PC-3 (cell line): ENCODE measurements at places on chromosomes 12 and 14.

DNA sequence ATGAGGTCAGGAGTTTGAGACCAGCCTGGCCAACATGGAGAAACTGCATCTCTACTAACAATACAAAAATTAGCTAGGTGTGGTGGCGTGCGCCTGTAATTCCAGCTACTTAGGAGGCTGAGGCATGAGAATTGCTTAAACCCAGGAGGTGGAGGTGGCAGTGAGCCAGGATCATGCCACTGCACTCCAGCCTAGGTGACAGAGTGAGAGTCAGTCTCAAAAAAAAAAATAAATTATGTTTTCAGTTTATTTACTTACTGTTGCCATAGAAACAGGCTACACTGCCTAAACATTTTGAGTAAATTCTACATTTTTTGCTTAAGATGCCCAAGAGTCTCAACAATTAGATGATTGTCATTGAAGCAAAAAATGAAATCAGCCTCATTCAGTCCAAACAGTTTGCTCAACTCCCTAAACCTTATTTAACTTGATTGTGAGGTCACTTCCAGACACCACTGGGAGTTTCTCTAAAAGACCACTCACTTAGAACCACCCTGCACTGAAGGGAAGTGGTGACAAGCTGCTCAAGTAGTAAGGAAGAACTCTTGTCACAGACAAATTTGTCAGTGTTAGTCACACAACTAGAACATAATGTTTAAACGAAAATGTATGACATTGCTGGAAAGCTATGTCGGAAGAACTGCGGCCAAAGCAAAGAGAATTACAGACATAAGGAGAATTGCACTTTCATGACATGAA lies 9.8 kb upstream of the GNPNAT1 start:
- peak; percentile 78 for DNase-seq

GRCh38 chr12:110543252-110543959 lies 39.7 kb downstream of the PPTC7 start:
- DNase-seq = peak; percentile 7

DNA sequence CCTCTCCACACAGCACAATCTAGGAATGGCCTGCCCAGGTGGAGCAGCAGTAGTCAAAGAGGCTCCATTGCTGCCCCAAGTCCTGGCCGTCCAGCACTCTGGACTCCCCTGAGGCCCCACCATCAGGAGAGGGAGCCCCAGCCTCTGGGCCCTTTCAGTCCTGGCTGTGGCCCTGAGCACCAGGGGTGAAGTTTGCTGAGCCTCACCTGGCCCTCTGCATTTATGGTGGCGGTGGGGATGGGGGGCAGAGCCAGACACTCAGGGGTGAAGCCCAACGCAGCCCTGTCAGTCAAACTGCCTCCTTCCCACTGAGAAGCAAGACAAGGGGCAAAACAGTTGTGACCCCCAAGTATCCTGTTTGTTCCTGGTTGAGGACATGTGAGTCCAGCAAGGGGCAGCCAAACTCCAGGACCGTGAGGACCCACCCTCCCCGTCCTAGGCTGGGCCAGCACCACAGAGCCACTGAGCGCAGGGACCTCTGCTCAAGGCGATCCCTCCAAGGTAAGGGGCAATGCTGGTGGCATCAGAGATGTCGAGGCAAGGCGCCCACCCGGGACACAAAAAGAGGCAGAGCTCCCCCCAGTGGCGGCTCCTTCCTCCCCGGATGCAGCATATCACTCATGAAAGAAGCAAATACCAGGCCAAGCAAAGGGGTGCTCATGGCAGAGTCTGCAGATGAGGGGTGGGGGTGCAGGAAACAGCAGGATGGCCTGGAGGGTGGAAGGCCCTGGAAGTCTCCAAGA lies 4.8 kb upstream of the AMN start:
- peak; percentile 37 for DNase-seq

GRCh38 chr12:49416892-49417291 lies 49.6 kb downstream of the SPATS2 start:
- no peak for DNase-seq

DNA sequence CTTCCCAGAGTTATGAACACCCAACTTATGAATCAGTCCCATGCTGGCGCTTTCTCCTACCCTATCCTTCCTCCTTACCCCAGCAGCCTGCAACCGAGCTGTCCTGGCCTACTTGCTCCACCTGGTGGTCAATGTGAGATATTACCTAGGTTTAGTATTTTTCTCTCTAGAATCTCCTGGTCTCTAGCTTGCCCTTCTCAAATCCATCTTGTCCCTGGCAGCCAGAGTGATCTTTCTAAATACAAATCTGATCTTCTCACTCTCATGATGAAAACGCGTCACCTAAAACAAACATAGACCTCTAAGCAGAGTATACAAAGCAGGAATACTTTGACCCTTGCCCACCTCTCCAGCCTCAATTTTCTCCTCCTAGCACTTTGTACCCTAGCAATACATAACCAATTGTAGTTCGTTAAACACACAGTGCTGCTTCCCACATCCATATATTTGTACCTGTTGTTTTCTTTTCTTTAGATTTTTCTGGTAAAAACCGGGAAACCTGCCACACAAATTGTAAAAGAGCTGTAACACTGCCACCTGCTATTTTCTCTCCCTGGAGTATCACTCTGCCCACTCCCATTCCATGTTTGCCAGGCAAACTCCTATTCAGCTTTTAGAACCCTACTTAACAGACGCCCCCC lies 20.0 kb upstream of the TCP11L2 start:
- peak; percentile 78 for DNase-seq

DNA sequence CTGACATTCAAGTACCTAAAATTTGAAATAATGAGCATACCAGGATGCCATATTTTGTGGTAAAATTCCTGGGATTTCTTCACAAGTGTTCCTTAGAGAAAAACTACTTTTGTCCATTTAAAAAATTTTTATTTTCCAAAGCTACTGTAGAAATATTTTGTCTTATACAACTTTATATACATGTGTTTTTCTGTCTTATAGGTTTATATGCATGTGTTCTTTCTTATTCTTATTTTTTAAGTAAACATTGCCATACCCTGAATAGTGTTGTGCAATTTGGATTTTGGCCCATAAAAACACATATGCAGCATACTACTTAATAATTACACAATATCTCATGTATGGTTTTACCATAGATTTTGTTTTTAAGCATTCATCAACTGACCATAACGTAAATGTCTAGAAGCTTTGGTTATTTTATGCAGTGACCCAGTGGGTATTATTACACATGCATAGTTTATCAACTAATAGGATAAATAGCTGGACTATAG lies 1107.4 kb upstream of the SEL1L start:
- no peak for DNase-seq

- no peak for DNase-seq
Measured at GRCh38 chr12:126898562-126898961, 1368.4 kb upstream of the TMEM132C start.

- no peak for DNase-seq
Measured at GRCh38 chr14:101472518-101472849, 88.8 kb upstream of the DIO3 start.

GRCh38 chr12:68804657-68805591 lies 3.1 kb upstream of the MDM2 start:
- DNase-seq = no peak

- DNase-seq = peak; percentile 62
Measured at GRCh38 chr12:66048835-66049537, 81.6 kb downstream of the LLPH start.

GRCh38 chr12:70251226-70251625 lies 8.0 kb downstream of the CNOT2 start:
- DNase-seq = no peak

- no peak for DNase-seq
Measured at GRCh38 chr12:39341179-39341578, 101.7 kb downstream of the KIF21A start.

DNA sequence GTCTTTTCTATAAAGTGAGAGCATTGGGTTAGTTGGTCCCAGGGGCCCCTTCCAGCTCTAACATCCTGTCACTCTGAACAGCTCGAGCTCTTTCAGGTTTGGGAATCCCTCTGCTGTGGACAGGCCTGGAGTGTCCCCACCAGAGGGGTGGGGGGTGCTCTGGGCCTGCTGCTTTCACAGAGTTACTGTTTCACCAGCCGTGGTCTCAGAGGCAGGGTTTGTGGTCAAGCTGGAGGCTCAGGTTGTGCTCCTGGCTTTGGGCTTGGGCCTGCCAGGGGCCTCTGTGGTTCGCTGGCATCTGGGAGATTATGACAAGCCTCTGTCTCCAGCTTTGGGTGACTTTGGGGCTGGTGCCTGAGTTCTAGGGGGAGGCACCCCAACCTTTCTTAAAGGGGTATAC lies 59.6 kb downstream of the FBXL14 start:
- DNase-seq = no peak

- peak; percentile 92 for DNase-seq
Measured at GRCh38 chr12:43786899-43787693, 19.0 kb downstream of the TWF1 start.

DNA sequence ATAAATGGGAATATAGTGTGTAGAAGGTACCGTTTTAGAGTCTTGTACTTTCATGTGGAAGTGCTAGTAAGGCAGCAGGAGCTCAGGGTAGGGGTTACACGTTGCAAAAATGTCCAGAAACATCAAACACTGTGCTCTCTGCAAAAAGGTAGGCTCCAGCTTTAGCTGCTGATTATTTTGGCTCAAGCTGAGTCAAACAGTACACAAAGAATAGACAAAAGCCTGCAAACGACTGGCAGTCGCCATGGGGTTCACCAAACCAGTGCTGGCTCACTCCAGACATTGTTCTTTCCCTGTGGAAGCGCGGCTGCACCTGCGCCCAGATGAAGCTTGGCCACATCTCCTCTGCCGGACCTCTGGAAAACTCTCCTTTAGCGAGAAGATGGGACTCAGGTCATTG lies 45.3 kb upstream of the NAA30 start:
- peak; percentile 66 for DNase-seq

GRCh38 chr12:113870035-113870434 lies 96.1 kb downstream of the RBM19 start:
- no peak for DNase-seq

GRCh38 chr12:84585776-84586395 lies 326.7 kb downstream of the SLC6A15 start:
- DNase-seq = peak; percentile 85

GRCh38 chr12:65540140-65540539 lies 261.7 kb downstream of the MSRB3 start:
- no peak for DNase-seq

- DNase-seq = no peak
Measured at GRCh38 chr12:5797661-5798060, 147.4 kb downstream of the ANO2 start.

GRCh38 chr12:39510001-39510400 lies 67.1 kb upstream of the KIF21A start:
- no peak for DNase-seq

DNA sequence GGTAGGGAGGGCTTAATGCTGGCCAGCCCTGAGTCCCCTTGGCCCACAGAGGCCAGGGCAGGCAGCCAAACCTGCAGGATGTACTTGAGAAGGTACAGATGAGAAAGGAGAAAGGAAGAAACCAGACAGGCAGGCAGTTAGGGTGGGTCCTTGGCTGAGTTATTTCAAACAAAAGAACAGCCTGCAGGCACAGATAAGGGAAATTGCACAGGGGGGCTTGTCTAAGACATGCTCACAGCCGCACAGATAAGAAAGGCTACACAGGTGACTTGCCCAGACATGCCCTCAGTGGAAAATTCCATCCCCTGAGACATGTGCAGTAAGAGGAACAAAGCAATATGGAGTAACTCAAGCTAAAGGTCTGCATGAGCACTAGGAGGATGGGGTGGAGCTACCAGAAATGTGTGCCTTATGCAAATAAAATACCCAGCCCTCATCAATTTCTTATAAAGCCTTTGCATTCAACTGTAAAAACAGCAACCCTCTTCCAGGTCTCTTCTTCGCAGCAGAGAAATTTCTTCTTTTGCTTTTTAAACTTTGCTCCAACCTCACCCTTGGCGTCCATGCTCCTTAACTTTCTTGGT lies 158.2 kb upstream of the RGS6 start:
- no peak for DNase-seq

GRCh38 chr12:77925536-77926108 lies 94.9 kb downstream of the NAV3 start:
- DNase-seq = peak; percentile 90

DNA sequence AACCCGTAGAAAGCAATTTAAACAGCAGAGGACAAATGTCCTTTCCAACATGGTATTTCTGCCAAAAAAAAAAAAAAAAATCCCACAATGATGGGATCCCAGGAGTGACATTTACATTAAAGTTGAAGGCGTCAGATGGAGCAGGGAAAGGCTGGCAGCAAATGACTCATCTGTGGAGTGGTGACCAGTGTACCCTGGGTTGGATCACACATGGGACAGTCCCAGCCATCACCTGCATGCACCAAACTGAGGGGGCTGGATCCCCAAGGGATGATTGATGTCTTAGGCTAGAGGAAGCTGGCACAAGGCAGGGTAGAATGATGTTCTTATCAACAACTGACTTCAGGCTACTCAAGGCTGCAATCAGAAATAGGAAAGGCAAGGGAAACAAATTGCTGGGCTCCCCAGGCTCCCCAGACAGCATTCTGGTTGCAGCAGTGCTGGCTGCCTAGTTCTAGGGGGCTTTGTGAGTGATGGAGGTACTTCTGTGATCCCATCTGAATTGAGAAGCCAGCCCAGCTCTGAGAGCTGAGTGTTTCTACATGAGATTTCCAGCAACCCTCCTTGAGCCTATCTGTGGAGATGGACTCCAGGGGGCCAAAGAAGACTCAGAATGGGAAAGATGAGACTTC lies 117.9 kb downstream of the DPF3 start:
- DNase-seq = no peak

GRCh38 chr12:104132351-104132956 lies 5.6 kb downstream of the NFYB start:
- no peak for DNase-seq
